ENCODE measurements at places on chromosomes 16 and 17. TPM values are rescaled to one million over a fixed set of nuclear protein-coding genes. Genes with fewer than 3 reads are reported as not detected.

The EPN3 gene
- total RNA-seq: not detected

The SHBG gene
- total RNA-seq: 0.50 TPM

The NPIPB6 gene
- total RNA-seq: 5.2 TPM

The XAF1 gene
- 72.3 TPM for total RNA-seq

The TMEM92 gene
- not detected for total RNA-seq

The WFIKKN1 gene
- 0.33 TPM for total RNA-seq

The RSAD1 gene
- 51.0 TPM for total RNA-seq

The KRTAP4-2 gene
- not detected for total RNA-seq

The HYDIN gene
- total RNA-seq: 0.16 TPM

The SPATA32 gene
- total RNA-seq: 0.37 TPM

The CCL7 gene
- total RNA-seq: not detected

The HCRT gene
- total RNA-seq: not detected

The ZNF286A gene
- 21.8 TPM for total RNA-seq

The BANP gene
- total RNA-seq: 44.6 TPM

DNA sequence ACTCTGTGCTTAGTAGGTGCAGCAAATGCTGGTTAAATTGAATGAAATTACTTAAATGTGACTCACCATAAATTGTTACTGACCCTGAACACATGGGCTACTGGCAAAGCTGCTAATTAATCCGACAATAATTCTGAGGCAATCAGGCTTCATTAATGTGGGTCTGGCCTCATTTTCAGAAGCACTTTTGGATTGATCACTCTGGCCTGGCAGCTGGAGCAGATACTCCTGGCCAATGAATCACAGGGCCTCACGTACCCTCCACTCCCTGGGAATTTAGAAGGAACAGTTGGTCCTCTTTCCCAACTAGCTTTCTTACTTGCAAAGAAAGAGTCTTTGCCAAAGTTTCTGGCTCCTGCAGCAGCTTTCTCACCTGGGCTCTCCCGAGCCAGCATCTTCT is 162.0 kb upstream of the ZKSCAN2 start:
- DNase-seq: no peak

- DNase-seq: no peak
Measured at GRCh38 chr17:75459246-75459589, 2.8 kb downstream of the TMEM94 start.

GRCh38 chr16:642189-643049 is 791 bp downstream of the MCRIP2 start:
- peak; percentile 49 for DNase-seq

GRCh38 chr16:75527825-75528299 is 8.0 kb downstream of the CHST5 start:
- DNase-seq: no peak

GRCh38 chr17:28613931-28614381 is at the start of gene RSKR:
TSS of gene RSKR (minus strand) at chr17:28614185. CDS start at chr17:28614161, 24 bp downstream.
- DNase-seq: no peak

GRCh38 chr16:56667581-56668571 is at the start of gene MT1G:
TSS of gene MT1G (minus strand) at chr16:56668065. CDS start at chr16:56667993, 72 bp downstream.
- DNase-seq: peak; percentile 53

DNA sequence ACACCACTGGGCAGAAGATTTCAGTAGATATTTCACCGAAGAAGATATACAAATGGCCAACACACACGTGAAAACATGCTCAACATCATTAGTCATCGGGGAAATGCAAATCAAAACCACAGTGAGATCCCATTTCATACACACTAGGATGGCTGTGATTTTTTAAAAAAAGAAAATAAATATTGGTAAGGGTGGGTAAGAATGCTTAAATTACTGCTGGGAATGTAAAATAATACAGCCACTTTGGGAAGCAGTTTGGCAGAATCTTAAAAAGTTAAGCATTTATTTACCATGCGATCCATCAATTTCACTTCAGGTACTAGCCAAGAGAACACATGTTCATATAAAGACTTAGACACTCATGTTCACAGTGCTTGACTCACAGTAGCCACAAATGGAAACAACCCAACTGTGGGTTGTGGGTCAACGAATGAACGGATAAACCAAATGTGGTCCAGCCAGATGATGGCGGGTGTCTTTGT is 6.5 kb upstream of the C16orf74 start:
- no peak for DNase-seq

GRCh38 chr17:50861822-50862528 is 4.2 kb downstream of the TOB1 start:
- no peak for DNase-seq

GRCh38 chr17:64056269-64057005 is 36.0 kb upstream of the ICAM2 start:
- no peak for DNase-seq

DNA sequence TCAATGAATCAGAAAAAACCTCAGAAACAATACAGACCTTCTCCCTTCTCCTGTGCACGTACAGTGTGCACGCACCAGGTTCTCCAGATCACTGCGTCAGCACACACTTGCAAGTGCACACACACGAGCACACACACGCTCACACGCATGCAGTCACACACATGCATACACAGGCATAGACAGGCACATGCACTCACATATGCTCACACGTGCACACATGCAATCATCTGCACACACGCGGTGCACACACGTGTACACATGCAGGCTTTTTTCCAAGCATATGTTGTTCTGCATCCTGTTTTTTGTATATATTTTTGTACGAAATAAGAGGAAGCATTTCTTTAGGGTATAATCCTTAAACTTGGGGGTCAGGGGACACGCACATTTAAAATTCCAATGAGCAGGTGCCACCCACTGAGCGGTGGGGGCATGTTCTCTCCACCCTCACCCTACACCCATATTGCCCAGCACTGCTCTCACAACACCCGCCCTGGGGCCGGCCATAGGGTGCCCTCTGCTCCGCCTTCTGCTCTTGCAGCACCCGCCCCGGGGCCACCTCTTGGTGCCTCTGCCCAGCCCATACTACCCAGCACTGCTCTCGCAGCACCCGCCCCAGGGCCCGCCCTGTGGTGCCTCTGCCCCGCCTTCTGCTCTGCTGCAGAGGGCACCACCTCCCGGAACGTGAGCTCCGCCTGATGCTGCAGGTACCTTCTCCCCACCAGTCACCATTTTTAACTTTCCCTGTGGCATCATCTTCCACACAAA is 20.9 kb downstream of the KLHDC4 start:
- DNase-seq: no peak

- DNase-seq: peak; percentile 28
Measured at GRCh38 chr17:17151962-17152361, 54.2 kb downstream of the PLD6 start.

GRCh38 chr16:51757124-51757470 is 606.0 kb upstream of the SALL1 start:
- no peak for DNase-seq

DNA sequence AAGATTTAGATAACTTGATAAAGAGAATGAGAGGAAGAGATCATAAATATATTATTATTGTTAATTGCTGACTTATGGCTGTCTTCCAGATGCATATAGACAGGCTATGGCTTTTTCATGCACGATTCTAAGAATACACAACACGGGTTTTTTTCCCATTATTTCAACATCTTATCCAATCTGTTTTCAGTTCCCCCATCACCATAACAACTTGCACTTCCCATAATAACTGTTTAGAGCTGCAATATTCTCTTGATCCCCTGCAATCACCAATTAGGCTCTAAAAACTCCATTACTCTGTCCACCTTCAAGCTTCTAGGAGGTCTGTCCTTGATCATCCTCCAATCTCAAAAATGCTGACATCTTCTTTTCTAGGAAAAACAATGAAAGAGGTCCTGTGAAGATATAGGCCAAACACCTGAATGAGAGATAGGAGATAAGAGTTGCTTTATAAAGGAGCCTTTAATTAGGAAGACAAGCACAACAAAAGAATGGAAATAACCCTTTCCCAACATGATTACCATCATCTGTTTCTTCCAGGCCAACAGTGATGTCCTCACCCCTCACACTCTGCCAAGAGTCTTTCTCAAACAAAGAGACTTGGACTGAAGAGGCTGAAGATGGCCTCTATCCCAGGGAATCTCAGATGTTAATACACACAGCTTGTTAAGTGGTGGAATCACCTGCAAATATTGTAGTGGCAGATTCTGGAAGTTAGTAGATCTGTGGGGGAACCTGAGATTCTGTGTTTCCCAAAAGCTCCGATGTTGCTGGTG is 32.2 kb upstream of the CCL2 start:
- no peak for DNase-seq

- no peak for DNase-seq
Measured at GRCh38 chr16:78927766-78928165, 672.8 kb downstream of the MAF start.

GRCh38 chr16:84759061-84759460 is 59.3 kb downstream of the USP10 start:
- DNase-seq: no peak

GRCh38 chr16:12901597-12902461 is at the start of gene SHISA9:
TSS of gene SHISA9 (plus strand) at chr16:12901598.
- DNase-seq: no peak

Data from activated naive CD4-positive, alpha-beta T cell treated with anti-CD3 and anti-CD28 coated beads, Interleukin-2, amount 50 U/mL, for 72 hours (primary cell).